ENCODE measurements at places on chromosomes 2 and 18.

DNA sequence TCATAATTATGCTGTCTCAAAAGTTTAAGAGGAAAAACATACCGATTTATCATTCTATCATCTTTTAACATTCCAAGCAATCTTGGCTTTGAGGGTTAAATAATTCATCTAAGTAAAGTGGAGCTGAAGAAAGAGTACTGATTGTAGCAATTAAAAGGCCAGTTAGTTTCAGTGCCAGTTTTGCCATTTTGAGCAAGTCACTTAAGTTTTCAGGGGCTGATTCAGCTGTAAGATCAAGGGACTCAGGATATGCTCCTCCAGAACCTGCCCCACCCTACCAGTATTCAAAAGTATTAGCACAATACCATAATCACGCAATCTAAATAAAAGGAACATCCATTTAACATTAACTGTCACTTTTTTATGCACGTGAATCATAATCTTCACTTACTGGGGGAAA lies 1.9 kb downstream of the SS18 start:
- DNase-seq, result no peak

DNA sequence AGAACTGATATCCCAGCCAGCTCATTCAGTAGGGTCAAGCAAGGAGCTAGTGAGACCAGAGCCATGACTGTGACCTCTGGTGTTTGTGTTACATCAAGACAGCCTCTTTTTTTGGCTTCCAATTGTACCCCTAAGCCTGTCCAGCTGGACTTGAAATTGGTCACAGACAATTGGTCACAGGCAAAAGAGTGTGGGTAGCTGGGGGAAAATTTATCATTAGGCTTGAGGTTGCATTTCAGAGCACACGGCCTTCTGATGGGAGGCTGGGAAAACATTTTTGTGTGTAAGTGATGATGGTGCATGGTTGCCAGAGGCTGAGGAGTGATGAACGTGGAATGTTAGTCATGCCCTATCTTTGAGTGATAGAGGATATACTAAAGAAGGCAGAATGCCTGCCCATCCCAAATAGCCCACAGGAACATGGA lies 285.1 kb upstream of the SLC14A2 start:
- no peak for DNase-seq

DNA sequence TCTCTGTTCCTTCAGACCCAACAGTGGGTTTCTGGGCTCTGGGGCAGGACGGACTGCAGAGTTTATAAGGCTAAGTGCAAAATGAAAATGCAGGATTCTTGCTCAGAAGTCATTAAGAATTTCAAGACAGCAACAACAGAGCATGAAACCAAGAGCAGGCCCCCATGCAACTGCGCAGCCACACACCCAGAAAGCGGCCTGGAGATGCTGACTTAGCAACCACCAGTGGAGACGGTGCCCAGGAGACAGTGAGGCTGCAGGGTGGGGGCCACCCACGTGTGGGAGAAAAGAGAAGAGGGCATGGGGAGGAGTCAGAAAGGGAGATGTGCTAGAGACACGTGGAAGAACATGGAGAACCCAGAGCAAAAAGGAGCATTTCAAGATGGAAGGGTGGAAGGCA lies 66.5 kb downstream of the GALNT14 start:
- DNase-seq, result no peak

GRCh38 chr2:238743243-238744065 lies 104.4 kb upstream of the TWIST2 start:
- no peak for DNase-seq

DNA sequence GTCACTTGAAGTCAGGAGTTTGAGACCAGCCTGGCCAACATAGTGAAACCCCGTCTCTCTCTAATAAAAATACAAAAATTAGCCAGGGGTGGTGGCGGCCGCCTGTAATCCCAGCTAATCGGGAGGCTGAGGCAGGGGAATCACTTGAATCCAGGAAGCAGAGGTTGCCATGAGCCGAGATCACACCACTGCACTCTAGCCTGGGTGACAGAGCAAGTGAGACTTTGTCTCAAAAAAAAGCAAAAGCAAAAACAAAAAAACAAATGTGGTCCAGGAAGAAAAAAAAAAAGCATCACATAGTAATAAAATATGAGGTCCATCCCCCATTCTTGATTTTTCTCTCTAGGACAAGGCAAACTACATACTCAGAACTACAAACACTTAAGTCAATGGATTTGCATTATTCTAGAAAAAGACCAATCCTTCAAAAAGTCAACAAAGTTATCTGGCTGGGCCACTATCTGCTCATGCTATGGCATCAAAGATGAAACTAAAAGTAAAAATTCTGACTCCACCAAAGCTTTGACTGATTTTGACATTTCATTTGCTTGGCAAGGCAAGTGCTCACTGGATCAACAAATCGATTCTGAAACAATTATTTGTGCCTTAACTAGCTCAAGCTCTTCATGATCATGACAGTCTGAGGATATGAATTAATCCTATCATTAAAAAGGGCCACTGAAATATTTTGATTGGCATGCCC lies 28.4 kb downstream of the MEX3C start:
- no peak for DNase-seq

DNA sequence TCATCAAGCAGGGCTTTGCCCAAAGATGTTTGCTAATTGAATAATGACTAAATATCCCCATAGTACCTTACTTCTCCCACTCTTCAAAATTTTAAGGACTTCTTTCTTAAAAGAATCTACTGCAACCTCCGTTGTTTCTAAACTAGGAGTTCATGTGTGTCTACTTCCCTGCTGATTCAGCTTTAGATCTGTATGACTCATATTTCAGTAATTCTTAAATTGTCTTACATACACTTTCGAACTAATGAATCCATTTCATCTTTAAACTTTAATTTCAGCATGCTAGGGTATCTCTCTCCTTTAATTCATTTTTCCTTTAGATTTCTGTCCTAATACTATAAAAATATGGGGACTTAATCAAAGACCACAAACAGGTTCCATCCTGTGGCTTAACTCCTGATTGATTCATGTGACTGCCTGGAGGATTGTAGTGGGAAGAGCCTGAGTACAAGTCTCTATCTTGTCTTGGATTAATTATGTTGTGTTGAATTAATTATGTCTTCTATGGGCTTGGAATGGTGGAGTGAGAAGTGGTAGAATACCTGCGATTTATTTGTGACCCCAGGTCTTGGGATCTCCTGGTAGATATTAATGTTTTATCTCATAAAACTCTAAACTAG lies 24.9 kb upstream of the COL5A2 start:
- no peak for DNase-seq

DNA sequence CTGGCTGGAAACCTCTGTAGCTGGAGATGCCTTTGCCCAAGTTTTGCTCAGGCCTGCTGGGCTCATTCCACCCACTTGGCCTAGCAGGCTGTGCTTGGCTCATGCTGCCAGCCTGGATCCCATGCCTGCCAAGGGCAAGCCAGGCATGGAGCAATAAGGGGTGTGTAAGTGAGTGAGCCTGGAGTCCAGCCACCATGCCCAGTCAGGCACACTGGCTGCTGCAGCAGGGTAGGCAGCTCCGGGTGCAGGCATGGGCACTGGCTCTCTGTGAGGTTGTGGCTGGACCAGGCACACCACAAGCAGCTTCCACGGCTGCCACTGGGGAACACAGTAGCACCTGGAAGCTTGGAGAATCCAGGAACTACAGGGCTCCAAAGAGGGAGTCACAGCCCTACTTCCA lies 147.7 kb upstream of the HS6ST1 start:
- DNase-seq, result no peak

- DNase-seq, result no peak
Measured at GRCh38 chr18:76610012-76610411, 115.0 kb upstream of the ZNF516 start.

- no peak for DNase-seq
Measured at GRCh38 chr2:102601730-102602129, 17.6 kb upstream of the SLC9A2 start.

- no peak for DNase-seq
Measured at GRCh38 chr18:59983506-59983905, 83.7 kb downstream of the PMAIP1 start.

DNA sequence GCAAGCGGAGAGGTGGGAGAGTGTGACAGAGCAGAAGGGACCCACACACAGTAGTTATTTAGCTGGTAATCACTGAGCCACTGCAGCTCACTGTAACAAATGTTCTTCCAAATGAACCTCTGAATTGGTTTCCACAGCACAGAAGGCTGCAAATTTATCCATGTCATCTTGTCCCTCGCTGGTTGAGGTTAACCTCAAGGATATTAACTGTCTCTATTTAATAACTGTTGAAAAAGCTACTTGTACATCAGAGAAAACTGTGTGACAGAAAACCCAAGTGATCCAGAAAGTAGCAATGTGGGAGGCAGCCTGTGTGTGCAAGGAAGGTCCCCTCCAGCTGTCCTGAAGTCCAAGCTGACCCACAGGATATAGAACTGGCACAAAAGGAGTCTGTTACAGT lies 153.6 kb downstream of the DSEL start:
- DNase-seq, result no peak

DNA sequence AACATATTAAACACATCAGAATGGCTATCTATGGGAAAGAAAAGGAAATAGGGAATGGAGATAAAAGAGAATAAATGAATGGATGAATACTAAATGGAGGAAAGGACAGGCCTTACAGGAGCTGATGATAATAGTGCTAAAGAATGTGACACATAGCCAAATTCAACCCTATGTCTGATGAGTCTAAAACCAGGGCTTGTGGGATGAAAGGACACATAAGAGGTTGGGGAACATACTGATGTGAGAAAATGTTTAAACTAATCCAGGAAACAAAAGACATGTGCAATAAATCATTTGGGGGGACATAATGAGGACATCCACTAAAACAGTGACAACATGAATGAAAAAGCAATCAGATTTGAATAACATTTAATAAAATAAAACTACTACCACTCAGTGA lies 120.0 kb downstream of the DYM start:
- DNase-seq, result no peak

DNA sequence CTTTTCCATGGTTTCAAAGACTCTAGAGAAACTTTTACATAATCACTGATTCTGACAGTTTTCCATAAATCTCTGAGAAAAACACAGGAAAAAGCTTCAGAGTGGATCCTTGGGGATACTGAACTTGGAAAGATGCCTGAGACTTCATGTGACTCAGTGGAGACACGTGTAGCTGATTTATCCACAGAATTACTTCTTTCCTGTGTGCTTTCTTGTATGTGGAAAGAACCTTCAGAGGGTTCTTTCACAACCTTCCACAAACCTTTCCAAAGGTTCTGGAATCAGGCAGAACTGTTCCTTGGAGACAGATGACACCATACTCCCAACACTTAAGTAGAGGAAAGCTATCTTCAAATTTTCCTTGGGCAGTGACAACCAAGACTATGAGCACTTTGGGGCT lies 207.2 kb downstream of the RND3 start:
- no peak for DNase-seq

DNA sequence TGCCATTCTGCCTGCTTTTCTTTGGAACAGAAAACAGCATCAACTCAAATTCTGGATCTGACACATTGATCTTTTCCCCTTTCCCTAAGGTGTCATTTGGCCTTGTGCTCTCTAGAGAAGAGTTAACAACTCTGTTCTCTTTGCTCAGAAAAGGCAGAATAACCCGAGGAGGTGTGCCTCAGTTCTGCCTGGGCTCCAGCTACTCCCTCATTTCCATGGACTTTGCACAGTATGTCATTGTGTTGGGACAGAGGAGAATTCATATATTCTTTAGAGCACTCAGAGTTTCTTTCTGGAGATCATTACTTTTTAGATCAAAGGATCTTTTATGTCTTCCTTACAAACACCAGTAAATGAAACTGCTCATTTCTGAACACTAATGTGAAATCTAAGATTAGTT lies 249.1 kb downstream of the PHLPP1 start:
- DNase-seq, result no peak

- no peak for DNase-seq
Measured at GRCh38 chr18:74579496-74580065, 18.1 kb upstream of the ZNF407 start.

DNA sequence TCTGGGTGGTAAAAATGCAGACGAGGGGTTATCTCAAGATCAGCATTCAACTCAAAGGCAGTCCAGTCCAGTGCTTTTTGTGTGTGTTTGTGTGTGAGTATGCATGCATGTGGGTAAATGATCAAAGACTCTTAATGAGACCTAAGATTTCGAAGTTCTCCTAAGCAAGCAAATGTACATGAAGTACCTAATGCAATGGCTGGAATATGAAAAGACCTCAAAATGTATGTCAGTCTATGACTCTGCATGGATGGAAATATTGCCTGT lies 151.0 kb upstream of the L3MBTL4 start:
- no peak for DNase-seq

DNA sequence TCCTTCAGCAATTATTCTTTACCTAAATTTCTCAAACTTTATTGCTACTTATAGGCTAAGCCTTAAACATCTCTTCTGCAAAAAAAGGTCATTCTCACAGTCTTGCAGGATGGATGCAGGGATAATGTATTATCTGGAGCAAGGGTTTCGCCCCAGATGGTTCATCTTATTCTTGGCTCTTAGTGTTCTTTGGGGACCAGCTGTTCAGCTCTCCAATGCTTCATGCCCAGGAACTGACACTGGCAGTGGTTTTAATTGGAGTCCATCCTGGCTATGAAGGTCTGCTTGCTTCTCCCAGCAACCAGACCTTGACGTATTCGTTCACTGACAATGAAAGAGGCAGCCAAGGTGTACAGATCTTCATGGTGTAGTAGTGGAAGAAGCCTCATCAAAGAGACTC lies 331.9 kb downstream of the SLC8A1 start:
- DNase-seq, result no peak

GRCh38 chr2:24162494-24162893 lies 12.4 kb upstream of the FAM228A start:
- DNase-seq, result no peak

- no peak for DNase-seq
Measured at GRCh38 chr2:203610558-203610957, 75.5 kb upstream of the RAPH1 start.

- DNase-seq, result no peak
Measured at GRCh38 chr2:72032481-72033041, 115.1 kb downstream of the CYP26B1 start.

- no peak for DNase-seq
Measured at GRCh38 chr2:225041851-225042799, at the start of gene DOCK10. Gene DOCK10 (minus strand): TSS chr2:225042468. CDS start chr2:225042374, 94 bp downstream.

DNA sequence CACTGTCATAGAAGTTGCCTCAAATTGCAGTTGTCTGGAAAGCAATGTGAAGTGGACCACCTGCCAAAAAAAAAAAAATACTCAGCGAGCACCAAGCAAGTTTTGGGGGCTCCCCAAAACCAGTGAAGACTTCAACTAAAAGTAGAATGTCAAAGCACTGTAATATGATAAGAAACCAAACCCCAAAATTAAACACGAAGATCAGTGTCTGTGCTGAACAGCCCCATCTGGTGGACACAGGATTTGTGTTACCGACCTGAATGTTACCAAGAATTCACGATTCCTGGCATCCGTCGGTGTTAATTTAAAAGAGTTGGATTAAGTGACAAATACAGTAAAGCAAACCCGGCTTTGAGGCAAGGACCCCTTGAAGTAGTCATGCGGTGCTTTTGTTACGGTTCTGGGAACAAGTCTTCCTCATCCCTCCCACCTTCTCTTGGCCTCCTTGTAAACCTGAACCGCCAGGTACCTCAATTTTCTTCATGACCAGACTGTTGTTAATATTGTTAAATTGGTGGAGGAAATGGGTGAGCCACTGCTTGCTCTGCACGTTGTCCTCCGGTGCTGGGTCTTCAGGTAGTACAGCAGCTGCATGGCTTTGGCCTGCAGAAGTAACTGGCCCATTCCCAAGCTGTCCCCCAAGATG lies 31.3 kb upstream of the SSB start:
- DNase-seq, result no peak

GRCh38 chr18:56637711-56638231 lies 621 bp downstream of the TXNL1 start:
- DNase-seq, result no peak

- DNase-seq, result no peak
Measured at GRCh38 chr2:136005462-136006196, 20.2 kb upstream of the DARS1 start.

Measured in cortex of kidney (tissue), 1 donor.